ENCODE measurements at places on chromosomes 2 and 18.

DNA sequence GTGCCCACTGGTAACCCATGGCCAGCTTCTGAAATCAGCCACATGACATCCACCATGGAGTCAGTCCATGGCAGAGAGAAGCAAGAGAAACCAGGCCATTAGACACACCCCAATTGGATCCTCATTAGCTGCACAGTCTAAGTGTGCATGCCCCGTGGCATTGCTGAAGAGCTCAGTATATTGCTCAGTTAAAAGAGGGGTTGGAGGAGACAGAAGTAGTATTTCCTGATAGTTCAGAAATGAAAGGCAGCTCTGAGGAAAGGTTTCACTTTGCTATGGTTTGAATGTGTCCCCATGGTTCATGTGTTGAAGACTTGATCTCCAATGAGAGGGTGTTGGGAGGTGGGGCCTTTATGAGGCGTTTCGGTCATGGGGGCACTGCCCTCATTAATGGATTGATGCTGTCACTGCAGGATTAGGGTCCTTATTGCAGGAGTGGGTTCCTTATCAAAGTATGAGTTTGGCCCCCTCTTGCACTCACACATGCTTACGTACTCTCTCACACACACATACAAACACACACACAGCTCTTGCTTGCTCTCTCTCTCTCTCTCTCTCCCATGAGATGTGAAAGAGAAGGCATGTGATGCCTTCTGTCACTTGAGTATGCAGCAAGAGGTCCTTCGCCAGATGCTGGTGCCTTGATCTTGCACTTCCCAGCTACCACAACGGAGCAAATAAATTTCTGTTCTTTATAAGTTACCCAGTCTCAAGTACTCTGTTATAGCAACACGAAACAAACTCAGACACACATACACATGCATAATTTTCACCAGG lies 58.0 kb downstream of the TMEM163 start:
- DNase-seq, result no peak

DNA sequence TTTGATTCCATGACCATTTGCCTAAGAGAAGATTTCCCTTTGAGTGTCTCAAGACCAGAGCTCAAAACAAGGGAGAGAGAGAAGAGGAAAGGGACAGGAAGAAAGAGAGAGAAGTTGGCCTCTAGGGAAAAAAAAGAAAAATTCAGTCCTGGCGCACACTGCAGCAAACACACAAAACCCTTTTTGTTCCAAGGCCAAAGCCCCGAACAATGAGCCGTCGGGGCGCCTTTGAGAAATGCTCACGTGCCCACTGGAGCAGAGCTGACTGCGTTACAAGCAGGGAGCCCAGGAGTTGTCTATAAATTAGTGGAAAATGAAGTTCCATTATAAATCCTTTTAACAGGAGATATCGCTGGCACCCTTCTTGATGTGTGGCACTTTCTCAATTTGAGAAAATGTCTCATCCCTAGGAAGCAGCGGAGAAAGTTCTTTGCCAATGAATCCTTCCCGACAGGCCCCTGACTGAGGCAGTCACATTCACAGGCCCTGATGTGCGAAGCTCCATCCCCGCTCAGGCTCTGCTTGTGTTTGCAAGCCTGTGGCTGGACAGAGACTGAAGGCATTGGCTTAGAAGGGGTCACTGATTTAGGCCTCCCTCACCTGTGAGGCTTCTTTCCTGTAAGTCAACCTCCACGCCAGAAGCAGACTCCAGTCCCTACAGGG lies 32.1 kb upstream of the NCKAP5 start:
- peak; percentile 42 for DNase-seq

GRCh38 chr2:112239862-112240261 lies 15.0 kb downstream of the ZC3H8 start:
- no peak for DNase-seq

GRCh38 chr2:121172456-121172855 lies 112.5 kb downstream of the TFCP2L1 start:
- no peak for DNase-seq

DNA sequence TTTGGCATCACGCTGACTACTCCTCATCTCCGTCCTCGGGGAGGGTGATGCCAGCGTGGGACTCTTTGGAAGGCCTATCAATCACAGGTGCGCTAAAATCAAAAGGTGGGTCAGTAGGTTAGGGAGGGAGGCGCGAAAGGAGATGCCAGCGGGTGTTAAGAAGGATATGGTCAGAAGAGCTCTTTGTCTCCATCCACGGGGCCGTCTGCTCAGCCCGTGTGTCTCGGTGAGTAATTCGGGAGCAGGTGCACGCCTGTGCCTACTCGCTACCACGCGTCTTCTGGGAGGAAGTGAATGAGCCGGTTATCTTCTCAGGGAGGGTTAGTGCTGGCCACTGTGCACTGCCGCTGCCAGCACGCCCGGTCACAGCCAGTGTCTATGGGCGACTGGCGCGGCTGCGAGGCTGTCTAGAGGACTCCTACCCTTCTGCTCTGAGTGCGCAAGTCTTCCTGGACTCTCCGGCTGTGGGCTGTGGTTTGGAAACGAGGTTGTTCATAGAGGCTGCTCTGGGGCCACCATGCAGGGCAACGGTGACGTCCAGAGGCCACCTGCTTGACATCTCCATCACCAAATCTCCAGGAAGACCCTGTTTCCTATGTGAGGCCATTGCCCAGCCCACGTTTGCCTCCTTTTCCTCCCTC lies 153.4 kb downstream of the MBP start:
- no peak for DNase-seq

DNA sequence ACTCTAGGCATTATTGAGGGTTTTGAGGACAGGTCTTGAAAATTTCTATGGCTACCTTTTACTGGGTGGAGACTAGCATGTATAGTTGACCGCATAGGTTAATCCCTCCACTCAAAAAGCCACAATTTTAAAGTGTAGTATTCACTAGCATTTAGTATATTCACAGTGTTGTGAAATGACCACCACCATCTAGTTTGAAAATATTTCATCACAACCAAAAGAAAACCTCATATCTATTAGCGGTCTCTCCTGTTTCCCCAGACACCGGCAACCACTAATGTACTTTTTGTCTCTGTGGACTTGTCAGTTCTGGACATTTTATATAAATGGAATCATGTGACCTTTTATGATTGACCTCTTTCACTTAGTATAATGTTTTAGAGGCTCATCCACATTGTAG lies 53.9 kb downstream of the MSH2 start:
- no peak for DNase-seq

- DNase-seq, result no peak
These were observed 35.5 kb downstream of the ITGA6 start for GRCh38 chr2:172462849-172463381.

DNA sequence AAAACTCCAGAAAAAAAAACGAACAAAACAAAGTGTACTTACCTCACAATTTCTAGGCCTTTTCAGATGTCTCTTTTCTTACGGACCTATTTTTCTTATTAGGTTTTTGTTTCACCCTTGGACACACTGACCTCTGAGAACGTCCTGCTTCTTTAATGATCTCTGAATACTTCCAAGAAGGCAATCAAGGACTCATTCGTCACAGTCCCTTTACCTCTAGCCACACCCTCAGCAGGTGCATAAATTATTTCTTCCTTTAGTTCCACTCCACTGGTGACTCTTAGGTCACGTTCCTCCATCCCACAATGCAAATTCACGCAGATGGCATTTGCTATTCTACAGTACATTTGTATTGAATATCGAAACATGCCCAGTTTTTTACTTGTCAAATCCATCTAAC lies 21.9 kb downstream of the PELI1 start:
- DNase-seq, result no peak

GRCh38 chr2:27003857-27004256 lies 28.9 kb upstream of the TMEM214 start:
- peak; percentile 41 for DNase-seq

- no peak for DNase-seq
These were observed 299.3 kb downstream of the CCDC85A start for GRCh38 chr2:56483081-56483480.

GRCh38 chr2:216486708-216487107 lies 11.9 kb upstream of the RPL37A start:
- DNase-seq, result no peak

DNA sequence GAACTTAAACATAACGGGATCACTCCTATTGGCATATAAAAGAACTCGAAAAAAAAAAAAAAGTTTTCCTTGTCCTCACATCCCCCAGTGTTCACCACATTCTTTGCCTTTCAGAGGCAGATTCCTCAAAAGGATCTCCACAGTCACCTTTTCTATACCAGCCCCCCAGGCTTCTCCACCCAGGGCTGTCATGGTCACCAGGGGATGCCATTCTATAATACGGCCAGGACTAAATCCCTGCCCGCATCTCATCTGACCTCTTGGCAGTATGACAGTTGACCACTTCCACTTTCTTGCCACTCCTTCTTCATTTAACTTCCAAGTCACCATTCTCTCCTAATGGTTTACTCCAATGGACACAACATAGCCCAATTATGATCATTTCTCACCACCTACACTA lies 29.3 kb downstream of the SOS1 start:
- DNase-seq, result no peak

DNA sequence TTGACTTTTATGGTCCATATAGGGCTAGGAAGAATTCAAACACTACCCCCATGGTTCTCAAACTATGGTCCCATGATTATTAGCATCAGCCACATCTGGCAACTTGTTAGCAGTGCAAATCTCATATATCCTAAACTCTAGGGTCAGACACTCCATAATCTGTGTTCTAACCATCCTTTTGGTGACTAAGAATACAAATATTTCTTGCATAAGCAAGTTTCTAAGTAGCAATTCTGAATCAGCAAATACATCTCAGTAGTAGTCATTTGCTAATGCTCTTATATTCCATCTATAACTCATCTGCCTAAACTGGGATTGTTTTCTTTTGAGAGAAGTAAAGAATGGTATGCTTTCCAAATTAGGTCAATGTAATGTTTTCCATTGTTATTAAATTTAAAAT lies 447.3 kb downstream of the TMX3 start:
- no peak for DNase-seq

DNA sequence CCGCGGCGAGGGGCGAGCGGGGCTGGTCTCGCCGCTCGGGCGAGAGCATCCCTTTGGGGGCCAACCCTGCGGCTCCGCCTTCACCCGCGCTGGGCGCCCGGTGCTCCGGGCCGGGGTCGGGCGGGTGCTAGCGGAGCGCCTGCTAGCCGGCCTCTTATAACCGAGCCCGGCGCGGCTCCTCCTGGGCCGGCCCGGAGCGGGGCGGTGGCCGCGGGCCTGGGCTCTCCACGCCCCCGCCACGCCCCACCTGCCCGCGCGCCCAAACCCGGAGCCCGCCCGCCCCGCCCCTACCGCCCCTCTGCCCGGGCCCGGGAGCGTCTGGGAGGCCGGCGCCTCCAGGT lies at the start of gene FOXI3:
Gene FOXI3, minus strand, starts transcription at position 129 of the 341 bp plus-strand sequence. CDS start 158 bp downstream, outside the sequence.
- no peak for DNase-seq

- DNase-seq, result no peak
These were observed 313.7 kb downstream of the SATB2 start for GRCh38 chr2:199144036-199144435.

- no peak for DNase-seq
These were observed 110.9 kb downstream of the SS18 start for GRCh38 chr18:25979369-25980040.

- no peak for DNase-seq
These were observed 160.8 kb downstream of the BCL2 start for GRCh38 chr18:63158676-63159291.

- no peak for DNase-seq
These were observed 158.0 kb upstream of the TWIST2 start for GRCh38 chr2:238689871-238690389.

DNA sequence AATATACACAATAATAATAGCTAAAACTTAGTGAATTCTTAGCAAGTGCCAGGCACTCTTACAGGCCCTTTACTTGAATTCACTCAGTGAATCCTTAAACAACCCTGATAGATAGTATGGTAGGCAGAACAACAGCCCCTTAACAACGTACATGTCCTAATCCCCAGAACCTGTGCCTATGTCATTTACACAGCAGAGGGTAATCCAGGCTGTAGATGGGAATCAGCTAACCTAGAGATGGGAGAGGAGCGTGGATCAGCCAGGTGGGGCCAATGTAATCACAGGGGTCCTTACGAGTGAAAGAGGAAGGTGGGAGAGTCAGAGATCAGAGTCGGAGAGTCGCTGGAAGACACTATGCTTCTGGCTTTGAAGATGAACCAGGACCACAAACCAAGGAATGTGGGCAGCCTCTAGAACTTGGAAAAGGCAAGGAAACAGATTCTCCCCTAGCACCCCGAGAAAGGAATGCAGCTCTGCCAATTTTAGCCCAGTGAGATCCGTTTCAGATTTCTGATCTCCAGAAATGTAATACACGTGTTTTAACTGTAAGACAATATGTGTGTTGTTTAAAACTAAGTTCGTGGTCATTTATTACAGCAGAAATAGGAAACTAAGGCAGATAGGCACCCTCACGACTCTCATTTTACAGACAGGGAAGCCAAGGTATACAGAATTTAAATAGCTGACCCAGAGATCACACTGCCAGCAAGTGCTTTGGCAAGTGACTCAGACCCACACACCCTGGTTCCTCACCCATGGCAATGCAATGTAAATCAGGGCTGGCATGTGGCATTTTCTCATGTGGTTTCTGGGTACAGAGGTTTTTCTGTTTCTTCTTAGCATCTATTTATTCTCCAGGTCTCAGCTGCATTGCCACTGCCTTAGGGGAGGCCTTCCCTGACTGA lies 68.9 kb downstream of the DOCK10 start:
- peak; percentile 37 for DNase-seq

- no peak for DNase-seq
These were observed 240.0 kb downstream of the LOXHD1 start for GRCh38 chr18:46416706-46417638.

DNA sequence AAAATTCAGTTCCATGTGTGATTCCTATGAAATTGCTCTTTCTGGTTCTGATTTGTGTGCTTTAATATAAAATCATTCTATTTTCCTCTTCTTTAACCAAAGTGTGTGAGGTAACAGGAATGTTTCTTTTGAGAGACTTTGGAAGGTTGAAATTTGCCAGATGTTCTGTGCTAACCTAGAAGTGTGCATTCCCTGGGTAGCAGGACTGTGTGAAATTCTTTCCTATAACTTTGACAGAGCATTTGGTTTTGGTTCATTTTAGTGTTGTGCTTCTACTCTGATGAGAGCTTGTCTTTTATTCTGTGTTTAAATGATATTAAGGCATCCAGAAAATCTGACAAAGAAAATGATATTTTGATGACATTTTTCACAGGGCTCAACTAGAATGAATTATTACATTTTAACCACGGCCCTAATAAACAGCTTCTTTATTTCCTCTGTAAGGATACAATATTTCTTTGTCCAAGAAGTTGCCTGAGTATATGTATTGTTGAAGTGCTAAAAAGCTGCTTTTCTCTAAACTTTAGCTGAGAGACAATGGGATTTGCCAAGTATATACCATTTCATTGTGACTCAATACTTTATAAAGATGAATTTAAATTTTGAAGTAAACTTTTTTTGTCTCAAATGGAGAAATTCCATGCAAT lies 34.7 kb upstream of the DLX1 start:
- no peak for DNase-seq

GRCh38 chr2:55175254-55176093 lies 56.6 kb downstream of the CLHC1 start:
- peak; percentile 75 for DNase-seq

- no peak for DNase-seq
These were observed 136.1 kb downstream of the PARD3B start for GRCh38 chr2:204681412-204681811.

GRCh38 chr2:187783446-187783845 lies 229.2 kb upstream of the TFPI start:
- no peak for DNase-seq

Measured in COLO829 (cell line).